ENCODE measurements at places on chromosomes 7 and 10.

DNA sequence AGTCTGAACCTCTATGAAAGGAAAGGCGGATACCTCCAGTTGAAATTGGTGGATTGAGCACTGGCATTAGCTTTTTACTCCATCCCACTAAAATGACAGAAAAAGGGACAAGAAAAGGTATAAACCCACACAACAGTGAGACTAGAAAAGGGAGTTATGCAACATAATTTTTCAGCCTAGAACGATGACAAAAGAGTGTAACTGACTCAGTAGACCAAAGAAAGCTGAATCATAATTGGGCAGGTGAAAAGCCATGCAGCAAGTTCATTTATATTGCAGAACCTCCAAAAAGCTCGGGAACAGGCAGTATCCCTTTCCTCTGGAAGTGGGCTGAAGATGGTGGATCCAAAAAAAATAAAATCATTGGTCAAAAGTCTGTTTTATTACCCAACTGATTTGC, 30.5 kb upstream of the ZCCHC24 start:
- DNase-seq: no peak

GRCh38 chr7:147008530-147008929, 891.9 kb downstream of the CNTNAP2 start:
- no peak for DNase-seq

GRCh38 chr10:124174673-124175645, 81.6 kb upstream of the CHST15 start:
- DNase-seq: no peak

DNA sequence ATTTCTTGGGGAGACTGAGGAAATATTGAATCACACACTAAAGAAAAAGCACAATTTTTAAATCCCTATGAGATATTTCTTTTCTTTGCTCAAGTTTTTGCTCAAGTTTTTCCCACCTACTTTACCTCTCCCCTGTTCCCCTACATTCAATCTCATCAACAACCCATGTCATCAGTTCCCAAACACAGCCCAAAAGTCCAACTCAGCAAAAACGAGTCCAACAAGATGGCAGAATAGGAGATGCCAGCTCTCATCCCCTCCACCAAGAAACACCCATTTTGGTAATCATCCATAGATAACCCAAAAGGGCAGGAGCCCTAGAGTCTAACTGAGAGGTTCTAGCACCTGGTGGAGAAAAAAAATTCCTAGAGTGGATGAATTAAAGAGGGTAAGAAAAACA, 152.5 kb upstream of the GHITM start:
- no peak for DNase-seq

- no peak for DNase-seq
These were observed 28.2 kb downstream of the CDK14 start for GRCh38 chr7:90624225-90624911.

Data from AG08396 (cell line).